Putamen (tissue), 1 donor: ENCODE measurements at places on chromosomes 1 and 21.

- no peak for DNase-seq
Observed at GRCh38 chr1:183554577-183554976, 35.7 kb downstream of the NCF2 start.

DNA sequence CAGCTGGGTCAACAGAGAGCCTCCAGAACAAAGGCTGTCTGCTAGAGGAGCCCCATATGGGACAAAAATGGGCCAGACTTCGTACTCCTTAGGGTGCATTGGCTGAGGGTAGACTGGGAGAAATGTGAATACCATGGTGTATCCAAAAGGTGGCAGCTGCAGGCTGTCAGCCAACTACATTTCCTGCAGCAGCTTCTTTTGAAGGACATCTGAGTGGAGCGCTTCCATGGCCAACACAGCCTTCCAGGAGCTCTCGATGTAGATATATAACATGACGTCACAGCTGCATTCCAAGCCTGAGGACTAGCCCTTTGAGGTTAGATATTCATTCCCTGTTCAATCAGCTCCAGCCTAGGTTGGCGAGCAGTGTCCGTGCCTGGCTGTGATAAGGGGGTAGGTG lies 107.7 kb downstream of the MAB21L3 start:
- no peak for DNase-seq

DNA sequence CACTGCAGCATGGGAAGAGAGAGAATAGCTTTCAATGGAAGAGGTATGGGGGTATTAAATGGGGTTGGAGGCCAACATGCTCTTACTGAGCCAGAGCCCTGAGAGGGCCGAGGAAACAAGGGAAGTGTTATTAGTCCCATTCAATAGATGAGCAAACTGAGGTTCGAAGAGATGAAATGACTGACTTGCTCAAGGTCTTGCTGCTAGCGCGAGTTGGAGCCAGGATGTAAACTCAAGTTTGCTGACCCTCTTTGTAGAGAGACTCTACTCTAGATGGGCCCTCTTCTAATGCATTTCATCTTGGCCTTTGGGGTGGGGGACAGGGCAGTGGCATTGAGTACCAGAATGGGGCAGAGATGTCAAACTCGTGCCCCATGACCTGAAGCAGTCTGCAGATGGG lies 319.5 kb downstream of the RPS6KC1 start:
- no peak for DNase-seq

- DNase-seq: no peak
Observed at GRCh38 chr1:60762911-60763310, 319.4 kb upstream of the NFIA start.

DNA sequence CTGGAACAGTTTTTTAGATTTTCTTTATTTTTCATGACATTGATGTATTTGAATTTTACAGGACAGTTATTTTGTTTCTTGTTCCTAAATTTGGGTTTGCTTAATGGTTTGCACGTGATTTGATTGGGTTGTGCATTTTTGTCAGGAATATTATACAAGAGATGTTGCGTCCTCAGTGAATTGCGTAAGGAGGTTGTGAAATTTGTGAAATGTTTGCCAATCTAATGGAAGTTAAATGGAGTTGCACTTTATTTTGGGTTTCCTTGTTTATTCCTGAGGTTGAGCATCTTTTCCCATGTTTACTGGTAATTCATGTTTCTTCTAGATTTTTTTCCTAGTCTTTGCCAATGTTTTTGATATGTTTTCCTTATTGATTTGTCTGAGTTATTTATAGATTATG lies 19.9 kb downstream of the ZNF648 start:
- no peak for DNase-seq

GRCh38 chr1:89451011-89451410 lies 73.6 kb upstream of the LRRC8B start:
- no peak for DNase-seq

DNA sequence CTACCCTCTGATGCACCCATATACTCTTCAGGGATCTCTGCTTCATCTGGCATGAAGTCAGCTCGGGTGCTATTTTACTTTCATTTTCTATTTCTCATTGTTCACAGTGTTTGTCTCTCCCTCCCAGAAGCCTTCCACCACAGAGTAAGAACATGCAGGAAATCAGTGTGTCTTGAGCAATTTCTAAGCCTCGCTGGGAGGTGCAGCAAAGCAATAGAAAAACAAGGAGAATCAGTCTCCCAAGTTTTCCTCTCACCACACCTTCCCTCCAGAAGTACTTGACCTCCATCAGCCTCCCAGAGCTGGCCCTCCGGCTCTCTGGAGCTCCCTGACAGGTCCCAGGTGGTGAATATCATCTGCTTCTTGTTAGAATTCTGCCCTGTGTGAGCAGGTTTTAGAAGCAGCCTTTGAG lies 594.7 kb upstream of the CAMK1G start:
- no peak for DNase-seq

DNA sequence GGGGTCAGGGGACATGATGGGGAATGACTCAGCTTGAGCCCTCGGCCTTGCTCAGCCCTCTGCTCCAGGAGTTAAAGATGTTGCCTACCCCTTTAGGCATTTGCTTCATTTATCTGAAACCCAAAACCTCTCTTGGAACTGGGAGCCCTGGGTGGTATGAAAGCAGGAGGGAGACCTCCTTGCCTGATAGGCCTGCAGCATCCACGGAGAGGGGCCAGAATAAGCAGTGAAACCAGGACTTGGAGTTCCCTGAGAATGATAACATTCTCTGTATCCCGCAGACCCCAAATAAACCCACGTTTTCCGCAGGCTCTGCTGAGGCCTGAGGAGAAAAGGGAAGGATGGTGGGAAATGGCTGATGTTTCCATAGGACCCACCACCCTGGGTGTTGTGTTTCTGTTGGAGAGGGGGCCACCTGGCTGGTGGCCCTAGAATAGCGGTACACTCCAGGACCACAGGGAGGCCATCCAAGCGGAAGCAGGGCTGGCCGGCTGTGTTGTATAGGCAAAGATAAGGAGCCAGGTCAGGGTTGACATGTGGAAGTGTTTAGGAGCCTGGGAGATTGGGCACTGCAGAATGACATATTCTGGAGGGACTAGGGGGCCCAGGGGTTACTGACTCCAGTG lies 77.4 kb downstream of the FOXD2 start:
- no peak for DNase-seq

DNA sequence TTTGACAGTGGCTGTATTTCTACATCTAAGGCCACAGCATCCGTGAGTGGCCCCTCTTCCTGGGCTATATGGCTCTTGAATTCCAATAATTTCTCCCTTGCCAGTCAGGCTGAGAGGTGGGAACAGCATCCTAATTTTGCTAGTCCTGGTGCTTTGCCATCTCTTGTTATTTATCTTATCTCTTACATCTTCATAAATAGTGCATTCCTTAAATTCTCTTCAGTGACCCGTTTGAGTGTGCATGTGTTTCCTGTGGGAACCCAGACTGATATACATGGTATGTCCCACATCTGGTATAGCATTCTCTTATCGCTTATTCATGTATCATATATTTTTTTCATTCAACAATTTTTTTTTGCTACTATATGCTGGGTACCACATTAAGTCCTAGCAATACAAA lies 9.9 kb downstream of the S100A11 start:
- DNase-seq: no peak

DNA sequence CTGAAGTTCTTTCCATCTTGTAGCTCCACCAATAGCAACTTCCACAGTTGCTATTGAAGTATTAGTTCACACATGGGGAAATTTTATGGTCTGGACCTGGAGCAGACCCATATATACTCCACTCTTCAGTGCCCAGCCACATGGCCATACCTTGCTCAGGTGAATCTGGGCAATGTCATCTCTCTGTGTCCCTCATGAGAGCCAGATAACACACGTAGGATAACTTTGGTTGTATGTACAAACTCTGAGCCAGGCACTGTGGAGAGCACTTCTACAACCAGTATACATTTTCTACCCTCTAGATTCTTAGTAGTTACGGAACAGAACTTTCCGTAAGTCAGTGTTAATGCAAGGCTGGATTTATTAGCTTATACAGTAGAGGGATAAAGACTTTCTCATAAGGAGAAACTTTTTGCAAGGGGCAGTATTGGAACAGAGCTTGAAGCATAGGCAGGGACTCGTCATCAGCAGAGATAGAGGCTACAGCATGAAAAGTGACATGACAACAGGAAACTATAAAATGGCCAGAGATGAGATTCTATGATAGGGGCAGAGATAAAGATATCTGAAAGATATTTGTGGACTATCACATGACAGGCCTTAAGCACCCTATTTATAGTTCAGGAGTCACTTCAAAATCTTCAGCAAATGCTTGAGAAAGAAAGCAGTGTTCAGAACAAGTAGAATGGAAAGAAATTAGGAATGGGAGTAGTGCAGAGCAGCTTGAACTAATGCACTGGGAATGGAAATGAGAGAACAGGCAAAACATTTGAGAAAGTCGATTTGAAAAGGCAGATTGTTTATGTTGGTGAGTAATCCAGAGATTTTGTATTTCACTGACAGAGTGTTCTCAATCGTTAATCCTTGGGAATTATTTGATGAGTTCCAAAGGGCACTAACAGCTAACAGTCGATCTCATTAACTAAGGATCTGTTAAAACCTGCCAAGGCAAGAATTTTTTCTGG lies 481.8 kb downstream of the USP25 start:
- peak; percentile 44 for DNase-seq

GRCh38 chr1:205585169-205585834 lies 46.5 kb downstream of the ELK4 start:
- DNase-seq: no peak

- no peak for DNase-seq
Observed at GRCh38 chr1:3683992-3684391, 31.7 kb downstream of the TP73 start.

GRCh38 chr21:45208627-45208951 lies 79.1 kb downstream of the POFUT2 start:
- DNase-seq: no peak

GRCh38 chr1:5338466-5338865 lies 653.8 kb downstream of the NPHP4 start:
- peak; percentile 8 for DNase-seq

GRCh38 chr1:58883888-58884482 lies 100.1 kb upstream of the JUN start:
- no peak for DNase-seq
